ENCODE measurements at places on chromosomes 1 and 21.
A peak's percentile ranks its signal among the peaks of the same experiment; 100 is the strongest.

GRCh38 chr1:161160671-161161145 lies 1.4 kb downstream of the USP21 start:
- peak; percentile 75 for DNase-seq

DNA sequence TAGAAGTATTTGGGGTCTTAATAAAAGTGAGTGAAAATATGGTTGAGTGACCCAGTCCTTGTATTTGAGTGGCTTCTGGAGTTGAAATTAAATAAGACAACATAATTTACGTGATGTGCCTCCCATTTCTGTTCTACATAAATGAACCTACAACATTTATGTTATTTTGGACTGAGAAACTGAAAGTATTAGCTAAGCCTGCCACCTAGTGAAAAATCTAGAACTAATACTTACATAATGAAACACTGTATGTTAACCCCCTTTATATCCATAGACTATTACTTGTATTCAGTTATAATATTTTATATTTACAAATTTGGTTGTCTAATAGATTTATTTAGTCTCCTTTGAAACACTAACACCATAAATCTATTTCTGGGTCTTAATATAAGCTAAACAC lies 298.9 kb downstream of the KCNT2 start:
- no peak for DNase-seq

- DNase-seq, result no peak
Measured at GRCh38 chr1:224496826-224497225, 62.2 kb upstream of the WDR26 start.

DNA sequence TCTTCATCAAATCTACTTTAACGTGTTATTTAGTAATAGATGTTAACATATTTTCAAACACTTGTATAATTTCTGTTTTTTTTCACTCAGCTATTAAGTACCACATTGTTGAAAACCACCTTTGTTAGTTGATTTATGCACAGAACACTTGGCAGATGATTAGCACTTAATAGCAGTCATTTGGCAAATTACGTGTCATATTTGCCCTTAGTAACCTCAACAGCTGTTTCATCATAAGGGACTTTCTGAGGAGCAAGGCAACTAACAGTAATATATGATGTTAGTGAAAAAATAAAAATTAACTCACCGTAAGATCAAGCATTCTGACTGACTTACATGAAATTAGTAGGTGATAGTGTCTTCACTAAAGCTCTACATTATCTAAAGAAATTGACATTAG lies 186.4 kb downstream of the HMCN1 start:
- no peak for DNase-seq

DNA sequence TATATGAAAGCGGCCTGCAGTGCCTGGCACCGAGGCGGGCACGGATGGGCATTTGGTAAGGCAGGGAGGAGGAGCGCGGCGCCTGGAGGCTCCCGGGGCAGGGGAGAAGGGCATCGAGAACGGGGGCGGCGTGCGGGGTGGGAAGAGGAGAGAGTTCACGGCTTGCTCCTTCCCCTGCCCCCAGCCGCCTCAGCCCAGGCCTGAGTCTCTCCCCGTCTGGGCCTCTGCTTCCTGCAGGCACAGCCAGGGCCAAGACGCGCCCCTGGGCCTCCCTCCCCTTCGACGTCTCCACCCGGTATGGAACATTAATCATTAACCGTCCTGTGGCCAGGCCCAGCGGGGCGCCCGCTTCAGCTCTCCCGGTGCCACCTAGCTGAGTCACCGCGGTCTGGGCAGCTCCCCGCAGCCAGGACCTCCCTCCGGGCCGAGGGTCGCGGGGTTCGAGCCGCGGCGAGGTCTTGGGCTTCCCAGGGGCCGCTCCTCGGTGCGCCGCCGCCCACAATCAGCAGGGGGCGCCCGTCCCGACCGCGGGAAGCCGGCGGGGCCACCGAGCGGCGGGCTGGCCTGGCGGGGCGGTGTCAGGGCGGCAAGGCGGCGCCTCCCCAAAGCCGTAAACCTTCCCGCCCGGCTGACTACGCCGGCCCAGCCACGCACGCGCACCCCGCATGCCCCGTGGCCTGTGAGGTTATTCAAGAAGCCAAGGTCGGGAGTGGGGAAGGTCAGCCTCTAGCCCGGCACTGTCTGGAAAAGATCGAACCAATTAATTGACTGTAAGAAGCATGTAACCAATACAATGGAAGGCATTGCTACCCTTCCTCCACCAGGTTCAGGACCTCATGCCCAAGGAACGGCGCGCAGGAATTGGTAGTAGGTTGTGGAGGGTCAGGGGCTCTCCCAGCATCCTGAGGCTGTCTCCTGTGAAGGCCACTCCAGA lies 23.4 kb upstream of the RD3 start:
- DNase-seq, result peak; percentile 94

DNA sequence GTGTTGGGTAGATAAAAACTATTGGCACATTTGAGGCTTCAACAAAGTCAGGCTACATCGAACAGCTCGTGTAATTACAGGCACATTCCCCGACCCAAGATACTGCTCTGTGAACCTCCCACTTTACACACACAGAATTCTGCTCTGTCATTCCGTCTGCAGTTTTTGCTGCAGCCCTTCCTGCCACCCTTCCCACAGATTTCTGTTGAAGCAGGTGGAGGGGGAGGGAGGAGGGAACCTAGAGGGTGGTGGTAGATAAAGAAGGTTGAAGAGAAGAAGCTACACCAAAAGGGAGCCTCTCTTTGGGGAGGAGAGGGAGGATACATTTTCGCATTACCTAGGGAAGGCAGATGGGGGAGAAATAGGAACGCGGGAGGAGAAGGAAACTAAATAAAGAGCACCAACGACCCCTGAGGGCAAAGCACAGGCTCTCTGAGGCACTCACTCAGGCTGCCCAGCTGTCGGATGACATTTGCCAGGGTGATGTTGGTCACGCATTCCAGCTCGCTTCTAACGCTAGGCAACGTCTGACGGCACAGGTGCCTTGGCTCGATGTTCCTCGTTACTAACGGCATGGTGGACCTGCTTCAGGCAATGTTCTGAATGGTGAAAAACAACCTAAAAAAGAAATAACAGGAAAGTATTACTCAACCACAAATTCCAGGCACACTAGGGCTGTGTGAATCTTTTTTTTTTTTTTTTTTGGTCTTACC lies 36.0 kb downstream of the GPR3 start:
- peak; percentile 24 for DNase-seq

DNA sequence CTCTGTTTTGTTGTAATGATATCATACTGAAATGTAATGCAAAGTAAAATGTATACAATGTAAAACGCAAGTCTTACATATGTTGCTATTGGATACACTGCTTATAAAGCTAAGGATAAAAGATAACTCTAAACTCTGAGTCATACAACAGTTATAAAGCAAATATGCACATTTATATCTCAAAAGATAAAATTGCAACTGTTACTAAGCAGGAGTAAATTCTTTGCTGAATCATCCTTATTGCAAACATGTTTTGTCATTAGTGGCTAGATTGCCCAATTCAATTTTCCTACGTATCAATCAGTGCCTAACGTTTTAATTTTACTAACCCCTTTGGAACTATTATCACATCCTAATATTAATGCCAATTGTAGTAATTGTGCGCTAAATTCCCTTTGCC lies 762.9 kb downstream of the LTN1 start:
- no peak for DNase-seq

DNA sequence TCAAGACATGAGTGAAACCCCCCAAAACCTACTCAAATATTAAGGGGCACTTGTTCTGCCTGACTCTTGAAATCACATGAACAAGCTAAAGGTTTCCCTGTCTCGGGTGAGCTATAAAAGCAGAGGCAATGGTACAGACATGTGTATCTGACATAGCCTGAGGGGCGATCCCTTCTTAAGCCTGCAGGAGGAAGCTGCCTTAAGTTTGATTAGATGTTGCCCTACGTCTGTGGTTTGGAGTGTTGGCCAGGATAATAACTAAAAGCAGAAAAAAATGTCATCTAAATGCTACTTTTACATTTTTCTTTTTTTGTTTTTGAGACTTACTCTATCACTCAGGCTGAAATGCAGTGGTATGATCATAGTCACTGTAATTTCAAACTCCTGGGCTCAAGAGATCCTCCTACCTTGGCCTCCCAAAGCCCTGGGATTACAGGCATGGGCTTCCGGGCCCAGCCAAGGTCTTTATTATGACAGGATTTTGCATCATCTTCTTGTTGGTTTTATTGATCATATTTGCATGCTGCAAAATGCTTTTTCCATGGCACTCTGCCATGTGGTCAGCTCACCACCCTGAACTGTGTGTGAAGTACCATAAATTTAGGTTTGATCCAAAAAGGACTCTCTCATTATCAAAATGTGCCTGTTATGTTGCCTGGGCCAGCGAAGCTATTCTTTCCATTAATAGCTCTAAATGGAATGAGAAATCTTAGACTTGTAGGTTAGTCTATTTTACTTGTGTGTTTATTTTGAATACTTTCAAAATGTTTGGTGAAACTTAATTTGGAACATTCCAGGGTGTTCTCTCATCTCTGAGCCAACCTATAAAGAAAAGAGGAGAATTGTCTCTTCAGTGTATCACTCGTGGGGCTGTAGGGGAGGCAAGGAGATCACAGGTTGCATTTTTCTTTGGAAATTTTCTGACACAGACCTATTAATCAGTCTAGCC lies 15.0 kb upstream of the HMGN1 start:
- no peak for DNase-seq

DNA sequence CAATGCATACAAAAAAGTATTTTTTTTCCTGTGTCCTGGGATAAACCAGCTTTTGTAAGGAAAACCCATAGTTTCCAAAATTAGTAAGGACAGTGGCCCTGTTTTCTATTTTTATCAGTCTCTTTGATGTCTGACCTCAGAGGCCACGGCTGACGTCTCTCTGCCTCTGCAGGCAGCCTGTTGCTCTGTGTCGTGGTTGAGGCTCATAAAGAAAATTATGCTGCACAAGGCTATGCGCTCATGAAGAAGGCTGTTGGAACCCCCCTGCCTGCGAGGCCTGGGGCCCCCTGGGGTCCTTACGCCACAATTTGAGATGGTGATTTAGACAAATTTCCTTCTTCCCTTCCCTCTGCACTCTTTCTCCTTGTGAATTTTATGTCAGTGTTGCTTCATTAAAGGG lies 48.9 kb downstream of the AGPAT3 start:
- peak; percentile 59 for DNase-seq

DNA sequence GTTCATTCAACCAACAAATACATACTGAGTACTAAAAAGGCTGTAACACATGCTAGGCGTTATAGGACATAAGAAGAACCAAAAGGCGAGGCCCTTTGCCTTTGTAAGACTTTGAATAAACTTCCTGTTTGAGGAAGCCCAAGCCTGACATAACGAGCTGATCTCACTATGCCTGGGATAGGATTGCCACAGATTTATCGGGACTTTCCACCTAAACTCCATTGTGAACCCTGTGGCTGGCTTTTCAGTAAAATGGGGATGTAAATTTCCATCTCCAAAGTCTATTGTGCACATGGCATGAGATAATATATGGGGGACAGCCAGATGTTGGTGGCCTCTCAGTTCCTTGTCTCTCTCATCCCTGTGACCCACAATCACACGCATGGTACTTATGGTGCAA lies 41.9 kb downstream of the LMO4 start:
- no peak for DNase-seq

DNA sequence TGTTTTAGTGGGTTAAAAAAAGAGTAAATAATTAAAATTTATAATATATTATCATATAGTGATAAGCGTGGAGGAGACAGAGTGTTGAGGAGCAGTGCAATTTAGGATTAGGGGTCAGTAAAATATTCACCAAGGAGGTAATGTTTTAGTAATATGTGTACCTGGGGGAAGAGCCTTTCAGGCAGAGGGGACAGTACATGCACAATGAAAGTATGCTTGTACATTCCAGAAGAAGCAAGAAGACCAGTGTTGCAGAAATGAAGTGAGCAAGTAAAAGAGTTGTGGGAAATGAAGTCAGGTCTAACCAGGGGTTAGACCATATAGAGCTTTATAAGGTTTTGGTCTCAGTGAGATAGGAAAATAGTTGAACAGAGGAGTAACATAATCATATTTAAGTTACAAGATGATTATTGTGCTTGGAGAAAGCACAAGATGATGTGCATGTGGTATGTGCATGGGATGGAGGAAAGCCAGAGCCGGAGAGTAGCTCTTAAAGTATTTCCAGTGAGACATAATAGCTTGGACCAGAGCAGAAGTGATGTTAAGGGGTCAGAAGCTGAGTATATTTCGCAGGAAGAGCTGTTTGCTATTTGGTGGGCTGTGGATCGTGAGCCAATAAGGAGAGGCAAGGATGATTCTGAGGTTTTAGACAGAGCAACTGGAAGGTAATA lies 44.8 kb downstream of the SNX7 start:
- DNase-seq, result no peak

DNA sequence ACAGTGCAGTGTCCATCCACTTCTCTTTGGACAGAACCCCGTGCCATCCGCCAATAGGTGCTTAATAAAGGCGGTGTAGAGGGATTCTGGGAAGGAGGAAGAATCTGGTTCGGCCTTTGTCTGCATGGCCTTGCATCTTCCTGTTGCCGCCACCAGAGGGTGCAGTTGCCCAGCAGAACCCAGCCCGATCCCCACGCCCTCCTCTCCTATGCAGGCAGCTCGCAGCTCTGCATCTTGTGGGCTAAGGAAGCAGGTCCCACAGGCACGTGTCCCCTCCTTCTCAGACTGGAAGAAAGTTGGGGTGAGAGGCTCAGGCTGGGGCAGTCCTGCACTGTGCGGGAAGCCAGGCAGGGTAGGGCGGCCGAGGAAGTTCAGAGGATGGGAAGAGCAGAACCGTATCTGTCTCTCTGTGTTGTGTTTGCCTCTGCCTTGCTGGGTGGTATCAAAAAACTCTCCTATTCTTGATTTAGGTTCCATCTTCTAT lies 20.8 kb downstream of the NAV1 start:
- peak; percentile 94 for DNase-seq

GRCh38 chr1:67791686-67792085 lies 41.6 kb downstream of the GNG12 start:
- peak; percentile 78 for DNase-seq

DNA sequence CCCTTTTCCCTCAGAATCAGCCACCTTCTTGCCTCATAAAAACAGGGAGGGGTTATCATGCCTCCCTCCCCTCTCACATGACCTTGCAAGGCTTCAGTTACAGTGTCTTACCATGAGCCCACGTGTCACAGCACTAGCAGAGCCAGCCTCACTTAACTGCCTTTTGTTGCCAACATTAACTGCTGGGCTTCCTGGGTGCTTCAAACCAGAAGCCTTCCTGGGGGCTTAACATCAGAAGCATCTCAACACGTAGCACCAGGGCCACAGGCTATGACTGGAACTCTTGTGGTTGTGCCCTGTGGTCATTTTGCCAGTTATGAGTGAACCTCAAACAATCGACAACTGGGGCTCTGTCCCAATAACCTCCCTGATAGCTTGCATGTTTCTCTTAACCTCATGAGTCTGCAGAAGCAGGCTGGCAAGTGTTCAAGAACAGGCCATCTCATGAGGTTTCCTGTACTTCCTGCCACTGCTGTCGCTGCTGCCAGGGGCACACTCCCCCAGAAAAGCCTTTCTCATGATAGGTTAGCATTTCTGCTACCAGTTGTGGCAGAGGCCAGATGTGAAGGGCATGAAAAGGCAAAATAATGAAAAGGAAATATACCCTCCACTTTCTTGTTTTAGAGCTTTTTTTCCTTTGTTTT lies 132.2 kb downstream of the GLUL start:
- no peak for DNase-seq

Data from posterior vena cava (tissue), 2 donors.